ENCODE measurements at places on chromosomes 11 and 22.

GRCh38 chr11:87353771-87354345 is 316.1 kb downstream of the TMEM135 start:
- no peak for DNase-seq

GRCh38 chr11:74669211-74670160 is 61.7 kb downstream of the CHRDL2 start:
- no peak for DNase-seq

DNA sequence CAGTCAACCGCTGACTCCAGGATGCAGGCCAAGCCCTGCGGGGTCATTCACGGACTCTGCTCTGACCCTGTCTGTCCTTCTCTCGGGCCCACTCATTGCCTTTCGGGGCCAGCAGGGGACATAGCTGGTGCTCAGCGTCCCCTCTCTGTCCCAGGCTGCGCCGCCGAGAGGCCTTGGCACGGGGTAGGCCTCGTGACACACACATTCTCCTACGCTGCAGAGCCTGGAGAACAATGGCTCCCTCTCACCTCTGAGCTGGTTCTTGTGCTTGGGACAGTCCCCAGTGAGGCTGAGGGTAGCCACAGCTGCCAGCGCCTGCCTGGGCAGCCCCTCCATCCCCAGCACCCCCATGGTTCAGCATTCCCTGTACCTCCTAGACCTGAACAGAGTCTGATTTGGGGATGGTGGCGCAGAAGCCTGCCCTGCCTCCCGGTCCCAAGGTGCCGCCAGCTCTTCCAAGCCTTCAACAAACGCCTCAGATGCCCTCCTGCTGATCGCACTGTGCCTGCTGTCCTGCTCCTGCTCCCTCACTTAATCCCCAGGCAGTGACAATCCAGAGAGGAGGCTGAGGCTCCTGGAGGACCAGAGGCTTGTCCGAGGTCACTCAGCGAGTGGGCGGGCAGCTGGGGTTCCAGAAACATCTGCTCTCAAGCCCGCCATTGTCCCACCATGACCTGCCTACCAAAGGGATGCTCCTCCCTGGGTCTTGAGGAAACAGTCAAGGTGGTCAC is 30.4 kb downstream of the DUSP8 start:
- DNase-seq = no peak

- no peak for DNase-seq
Measured at GRCh38 chr22:32803738-32804435, 2.4 kb downstream of the TIMP3 start.

Measured in K562 (cell line).